Motor neuron (in vitro differentiated cells): ENCODE measurements at places on chromosomes 3 and 15. TPM values are rescaled to one million over a fixed set of nuclear protein-coding genes. Genes with fewer than 3 reads are reported as not detected.

- peak; percentile 47 for ATAC-seq
Measured at GRCh38 chr15:70584838-70585706, 178.3 kb downstream of the UACA start.

GRCh38 chr15:40006003-40006402 lies 33.0 kb downstream of the SRP14 start:
- no peak for ATAC-seq

The PPP1R2 gene
- 33.9 and 35.7 TPM in 2 replicates for total RNA-seq

GRCh38 chr3:99753268-99753975 lies 64.2 kb upstream of the CMSS1 start:
- peak; percentile 80 for ATAC-seq

DNA sequence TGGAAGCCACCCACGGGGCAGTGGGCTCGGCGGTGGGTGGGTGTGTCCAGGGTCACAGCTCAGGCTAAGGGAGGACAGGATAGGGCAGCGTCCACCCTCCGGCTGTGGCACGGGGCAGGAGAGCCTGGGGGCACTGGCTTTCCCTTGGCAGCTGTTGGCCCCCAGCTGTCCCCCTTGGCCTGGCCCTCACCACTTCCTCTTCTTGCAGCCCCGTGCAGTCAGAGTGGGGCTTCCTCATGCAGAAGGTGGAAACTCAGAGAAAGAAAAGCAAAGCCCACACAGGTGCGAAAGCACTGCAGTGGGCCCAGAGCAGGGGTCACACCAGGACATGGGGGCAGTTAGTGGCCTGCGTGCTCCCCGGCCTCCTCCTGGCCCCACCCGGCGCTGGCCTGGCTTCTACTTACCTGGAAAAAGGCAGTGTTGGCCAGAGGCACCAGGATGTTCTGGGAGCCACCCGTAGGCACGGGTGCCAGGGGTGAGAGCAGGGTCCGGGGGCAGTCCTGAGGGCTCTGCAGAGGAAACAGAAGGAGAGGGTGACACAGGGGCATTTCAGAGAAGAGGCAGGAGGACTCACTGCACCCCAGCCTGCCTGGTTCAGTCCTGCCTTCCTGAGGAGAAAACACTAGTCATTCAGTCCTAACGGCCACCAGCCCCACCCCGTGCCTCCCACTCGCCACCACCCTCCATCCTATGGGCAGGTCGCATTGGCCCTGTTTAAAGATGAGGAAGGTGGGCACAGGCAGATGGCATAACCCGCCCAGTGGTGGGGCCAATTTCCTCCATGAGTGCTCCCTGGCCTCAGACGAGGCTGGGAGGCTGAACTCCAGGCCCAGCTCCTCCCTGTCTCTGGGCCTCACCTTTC lies 28.3 kb downstream of the PLXND1 start:
- no peak for ATAC-seq

The SLC51A gene
- total RNA-seq: 2.7 and 5.2 TPM in 2 replicates

- ATAC-seq: no peak
Measured at GRCh38 chr3:141386126-141386488, 17.8 kb downstream of the ZBTB38 start.

DNA sequence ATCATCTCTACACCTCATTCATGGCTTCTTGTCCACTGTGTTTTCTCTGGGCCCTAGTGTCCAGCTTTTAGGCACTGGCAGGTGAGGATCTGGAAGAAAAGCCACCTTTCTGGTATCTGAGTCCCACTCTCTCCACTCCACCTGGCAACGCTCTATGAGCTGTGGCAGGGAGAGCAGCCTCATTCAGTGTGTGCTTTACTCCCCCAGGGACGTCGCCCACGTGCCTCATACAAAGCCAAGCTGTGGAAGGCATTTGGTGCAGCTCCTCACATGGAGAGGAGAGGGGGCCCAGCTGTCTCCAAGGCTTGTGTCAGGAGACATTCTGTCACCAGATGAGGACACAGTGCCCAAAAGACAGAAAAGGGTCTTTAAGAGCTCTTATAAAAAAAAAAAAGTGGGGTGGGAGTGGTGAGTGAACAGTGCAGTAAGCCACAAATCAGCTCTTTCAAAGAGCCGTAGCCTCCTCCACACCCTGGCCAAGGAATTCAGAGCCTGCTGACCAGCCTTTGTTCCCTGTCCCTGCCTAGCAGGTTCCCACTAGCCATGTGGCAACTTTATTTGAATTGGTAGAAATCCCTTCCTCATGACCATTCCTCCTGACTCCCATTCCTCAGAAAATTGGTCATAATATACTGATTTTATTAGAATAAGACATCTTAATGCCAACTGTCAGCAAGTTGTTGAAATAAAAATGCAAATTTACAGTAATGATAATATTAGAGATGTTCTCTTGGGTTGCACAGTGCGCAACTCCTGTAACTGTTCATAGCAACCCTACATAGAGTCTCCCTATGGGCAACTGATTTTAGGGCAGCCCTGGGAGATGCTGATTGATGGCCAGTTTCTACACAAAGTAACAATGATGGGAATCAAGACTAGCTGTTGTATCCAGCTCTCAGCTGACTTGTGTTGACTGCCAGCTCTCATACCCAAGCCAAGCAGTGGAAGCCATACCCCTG lies 29.5 kb downstream of the GALNT15 start:
- no peak for ATAC-seq

GRCh38 chr3:23254282-23254681 lies 51.2 kb downstream of the UBE2E2 start:
- no peak for ATAC-seq

GRCh38 chr3:151445273-151446001 lies 15.4 kb downstream of the IGSF10 start:
- no peak for ATAC-seq

GRCh38 chr15:25051399-25052154 lies 96.8 kb downstream of the SNRPN start:
- ATAC-seq: no peak

The GCSAM gene
- 0.10 and 0.24 TPM in 2 replicates for total RNA-seq

- ATAC-seq: no peak
Measured at GRCh38 chr3:107284612-107285011, 92.6 kb upstream of the CCDC54 start.

The CCR5 gene
- 0.19 TPM in 1 of 2 replicates, not detected in the other for total RNA-seq

DNA sequence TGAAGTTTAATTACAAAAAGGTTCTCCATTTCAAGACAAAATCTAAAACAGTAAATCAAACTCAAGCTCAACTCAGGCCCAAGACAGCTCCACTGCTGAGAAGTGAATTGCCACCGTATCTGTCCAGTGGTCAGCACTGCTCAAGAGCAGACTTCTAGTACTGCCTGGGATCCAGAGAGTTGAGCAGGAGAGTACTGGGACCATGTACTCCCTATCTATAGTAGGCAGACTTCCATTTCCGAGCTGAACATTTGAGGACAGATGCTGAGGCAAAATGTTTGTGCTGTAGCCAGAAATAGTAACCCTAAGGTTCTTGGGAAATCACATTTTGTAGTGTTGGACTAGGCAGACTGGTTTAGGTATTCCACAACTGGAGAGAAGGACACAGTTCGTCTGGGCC lies 44.1 kb downstream of the MRPL3 start:
- peak; percentile 13 for ATAC-seq

DNA sequence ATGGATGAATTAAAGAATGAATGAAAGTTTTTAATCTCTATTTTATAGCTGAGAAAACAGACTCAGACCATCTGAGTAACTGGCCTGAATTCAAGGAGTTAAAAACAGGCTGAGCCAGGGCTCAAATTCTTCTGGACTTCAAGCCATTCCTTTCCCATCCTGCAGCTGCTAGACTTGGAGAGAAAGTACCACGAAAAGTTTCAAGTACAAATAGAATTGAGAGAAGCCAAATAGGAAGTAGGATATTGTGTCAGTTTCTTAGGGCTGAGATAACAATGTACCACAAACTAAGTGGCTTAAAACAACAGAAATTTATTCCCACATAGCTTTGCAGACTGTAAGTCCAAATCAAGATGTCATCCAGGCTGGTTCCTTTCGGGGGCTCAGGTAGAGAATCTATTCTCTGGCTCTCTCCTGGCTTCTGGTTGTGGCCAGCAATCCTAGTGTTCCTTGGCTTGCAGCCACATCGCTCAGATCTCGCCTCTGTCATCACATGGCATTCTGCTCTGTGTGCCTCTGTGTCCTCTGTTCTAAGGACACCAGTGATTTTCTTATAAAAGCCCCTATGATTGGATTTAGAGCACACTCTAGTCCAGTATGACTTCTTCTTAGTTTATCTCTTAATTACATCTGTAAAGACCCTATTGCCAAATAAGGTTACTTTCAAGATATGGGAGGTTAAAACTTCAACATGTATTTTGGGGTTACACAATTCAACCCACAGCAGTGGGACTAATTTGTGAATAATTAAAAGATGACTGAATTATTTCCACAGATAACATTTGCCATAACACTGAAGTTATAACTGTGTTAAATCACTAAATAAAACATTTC lies 25.7 kb upstream of the GOLIM4 start:
- no peak for ATAC-seq

The CCR1 gene
- 0.58 TPM in 1 of 2 replicates, not detected in the other for total RNA-seq

The SENP8 gene
- 4.5 and 4.9 TPM in 2 replicates for total RNA-seq

The SH2D7 gene
- 0.23 TPM in 1 of 2 replicates, not detected in the other for total RNA-seq

- no peak for ATAC-seq
Measured at GRCh38 chr3:57385498-57385897, 93.0 kb upstream of the ASB14 start.

The LPCAT4 gene
- total RNA-seq: 17.4 and 25.7 TPM in 2 replicates

GRCh38 chr3:81891055-81891895 lies 129.8 kb upstream of the GBE1 start:
- peak; percentile 29 for ATAC-seq

The GDPGP1 gene
- 6.9 and 7.2 TPM in 2 replicates for total RNA-seq

The GABRR3 gene
- total RNA-seq: 0.24 and 0.33 TPM in 2 replicates

The PRTG gene
- total RNA-seq: 30.5 and 33.9 TPM in 2 replicates

The RPUSD3 gene
- 26.2 and 28.2 TPM in 2 replicates for total RNA-seq

DNA sequence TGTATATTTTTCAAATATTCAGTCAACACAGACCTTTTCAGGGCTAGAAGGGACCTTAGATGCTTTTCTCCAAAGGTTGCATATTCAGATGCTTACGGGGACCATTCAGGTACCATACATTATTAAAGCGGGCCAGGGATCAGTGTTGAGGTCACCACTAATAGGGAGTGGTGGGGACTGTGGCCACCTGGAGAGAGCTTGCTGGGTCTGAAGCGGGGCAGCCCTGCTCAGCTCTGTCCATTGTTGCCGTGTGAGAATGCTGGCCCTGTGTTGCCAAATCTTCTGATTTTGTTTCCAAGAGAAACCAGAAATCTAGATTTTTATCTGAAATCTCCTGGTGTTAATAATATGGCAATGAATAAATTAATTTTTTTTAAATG lies 23.7 kb downstream of the ABHD2 start:
- no peak for ATAC-seq

GRCh38 chr3:187871204-187871591 lies 125.9 kb upstream of the BCL6 start:
- ATAC-seq: no peak

- no peak for ATAC-seq
Measured at GRCh38 chr15:71314956-71315537, 199.8 kb downstream of the THSD4 start.

- ATAC-seq: no peak
Measured at GRCh38 chr15:40591389-40591788, 2.7 kb upstream of the KNL1 start.

DNA sequence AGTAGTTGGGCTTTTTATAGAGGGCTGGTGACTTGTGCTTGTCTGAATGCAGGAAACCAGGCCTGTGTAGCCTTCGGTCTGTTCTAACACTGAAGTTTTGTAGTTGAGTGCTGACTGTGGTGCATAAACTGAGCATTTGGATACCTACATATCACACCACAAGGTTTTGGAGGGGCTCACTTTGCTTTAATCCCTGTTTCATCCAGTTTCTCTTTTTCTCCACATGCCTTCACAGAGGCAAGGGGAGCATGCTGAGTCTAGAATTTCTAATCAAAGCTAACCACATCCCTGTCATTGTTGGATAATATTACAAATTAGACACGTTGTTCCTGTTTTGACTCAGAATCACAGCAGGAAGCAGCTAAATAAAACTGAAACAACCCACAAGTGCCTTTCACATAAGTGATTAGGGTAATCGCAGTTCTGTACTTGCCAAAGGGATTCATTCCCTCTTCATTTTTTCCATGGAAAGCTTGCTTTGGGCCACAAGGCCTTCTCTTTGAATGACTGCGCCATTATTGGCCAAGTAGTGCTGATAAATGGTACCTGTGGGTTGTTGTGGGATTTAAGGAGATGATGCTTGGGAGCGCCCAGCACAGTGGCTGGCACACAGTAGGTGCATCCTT lies 48.9 kb downstream of the TGFBR2 start:
- no peak for ATAC-seq

GRCh38 chr3:129462361-129462968 lies 22.4 kb downstream of the IFT122 start:
- no peak for ATAC-seq

DNA sequence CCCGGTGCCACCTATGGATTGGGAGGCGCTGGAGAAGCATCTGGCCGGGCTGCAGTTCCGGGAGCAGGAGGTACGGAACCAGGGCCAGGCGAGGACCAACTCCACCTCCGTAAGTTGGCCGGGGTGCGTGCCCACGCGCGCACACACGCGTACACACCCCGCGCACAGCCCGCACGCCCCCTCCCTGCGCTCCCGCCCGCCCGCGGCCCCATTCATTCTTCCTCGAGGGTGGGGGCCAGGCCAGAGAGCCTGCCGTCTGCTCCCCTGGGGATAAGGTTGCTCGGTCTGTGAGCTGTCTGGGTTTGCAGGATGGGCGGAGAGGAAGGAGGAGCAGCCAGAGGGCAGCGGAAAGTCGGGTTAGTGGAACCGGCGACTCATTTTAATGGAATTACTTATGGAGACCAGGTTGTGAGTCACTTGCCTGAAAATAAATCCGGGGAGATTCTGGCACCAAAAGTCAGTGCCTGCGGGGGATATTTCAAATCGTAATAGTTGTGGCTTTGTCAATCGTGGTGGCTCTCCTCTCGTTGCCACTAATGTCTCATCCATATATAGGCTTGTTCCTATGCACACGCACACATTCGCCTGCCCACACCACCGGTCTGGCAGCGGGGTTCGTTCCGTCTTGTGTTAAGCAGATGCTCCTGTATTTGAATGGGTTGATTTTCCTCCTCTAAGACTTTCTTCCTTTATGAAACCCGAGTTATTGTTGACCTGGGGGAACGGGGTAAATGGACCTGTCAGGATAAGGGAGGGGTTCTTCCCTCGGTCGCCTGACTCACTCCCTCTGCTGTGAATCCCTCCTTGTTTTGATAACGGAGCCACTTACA lies 223.4 kb upstream of the IL12A start:
- ATAC-seq: peak; percentile 50

- no peak for ATAC-seq
Measured at GRCh38 chr15:96462768-96463750, 132.6 kb downstream of the NR2F2 start.

The ACAD9 gene
- total RNA-seq: 32.4 and 36.4 TPM in 2 replicates

- peak; percentile 55 for ATAC-seq
Measured at GRCh38 chr15:62816342-62817069, 226.0 kb upstream of the TPM1 start.

The SLC7A14 gene
- total RNA-seq: 3.7 and 4.5 TPM in 2 replicates

GRCh38 chr3:42134867-42135464 lies 43.8 kb downstream of the TRAK1 start:
- ATAC-seq: no peak

GRCh38 chr3:54372232-54372631 lies 249.9 kb downstream of the CACNA2D3 start:
- no peak for ATAC-seq

- peak; percentile 9 for ATAC-seq
Measured at GRCh38 chr3:191330530-191331048, 263 bp upstream of the UTS2B start.

- ATAC-seq: peak; percentile 51
Measured at GRCh38 chr15:100966997-100967396, 47.8 kb downstream of the LRRK1 start.

The RAD51 gene
- total RNA-seq: 0.49 and 0.50 TPM in 2 replicates

- no peak for ATAC-seq
Measured at GRCh38 chr15:27889258-27889657, 209.9 kb downstream of the OCA2 start.

GRCh38 chr15:92289733-92290132 lies 103.9 kb upstream of the ST8SIA2 start:
- ATAC-seq: no peak
